Activated CD4-positive, alpha-beta T cell treated with anti-CD3 and anti-CD28 coated beads for 36 hours (primary cell): ENCODE measurements at places on chromosomes 7 and 10. TPM values are rescaled to one million over a fixed set of nuclear protein-coding genes. Genes with fewer than 3 reads are reported as not detected.

GRCh38 chr7:26192485-26193087 is 8.0 kb downstream of the HNRNPA2B1 start:
- peak overlapping the region; percentile 32 for H3K4me3 ChIP-seq
- H3K36me3 ChIP-seq, result peaks cover 90% of the 10 kb centered on the region
- H3K27ac ChIP-seq, result peak overlapping the region; percentile 88
- H3K27me3 ChIP-seq, result no peaks in the 10 kb centered on the region
- H3K4me1 ChIP-seq, result peaks cover 85% of the 10 kb centered on the region

DNA sequence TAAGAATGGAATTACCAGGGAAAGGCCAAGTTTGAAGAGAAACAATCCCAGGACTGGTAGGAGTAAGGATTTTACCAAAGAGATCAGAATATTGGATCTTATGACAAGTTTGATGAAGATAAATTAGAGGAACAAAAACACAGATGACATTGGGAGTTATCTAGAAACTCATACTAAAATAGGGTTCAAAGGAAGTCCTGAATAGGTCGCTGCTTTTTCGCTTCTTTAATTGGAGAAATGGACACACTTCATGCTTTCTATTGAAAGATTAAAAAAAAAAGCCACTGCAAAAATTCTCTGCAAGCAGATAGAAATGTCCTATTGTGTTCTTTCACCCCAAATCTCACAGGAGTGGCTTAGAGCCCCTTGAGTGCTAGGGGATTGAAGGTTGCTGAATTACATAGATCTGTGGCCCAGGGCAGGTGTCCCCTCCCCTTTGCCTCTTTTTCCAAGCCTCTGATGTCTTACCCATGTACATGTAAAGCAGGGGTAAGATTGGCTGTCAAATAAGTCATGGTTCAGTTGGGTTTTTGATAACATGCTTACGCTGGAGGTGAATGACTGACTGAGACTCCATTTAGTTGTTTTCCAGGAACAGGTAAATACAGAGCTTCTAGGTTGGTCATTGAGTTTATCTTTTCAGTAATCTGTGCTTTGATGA is 152.0 kb downstream of the OR13A1 start:
- DNase-seq, result no peak
- no peak overlapping the region for H3K27ac ChIP-seq
- H3K27me3 ChIP-seq, result no peaks in the 10 kb centered on the region
- no peak overlapping the region for H3K4me3 ChIP-seq

- H3K27me3 ChIP-seq, result no peaks in the 10 kb centered on the region
- H3K36me3 ChIP-seq, result no peaks in the 10 kb centered on the region
- DNase-seq, result no peak
- H3K4me3 ChIP-seq, result no peak overlapping the region
Observed at GRCh38 chr7:119903085-119903484, 369.9 kb upstream of the KCND2 start.

GRCh38 chr10:128481152-128481840 is 355.1 kb upstream of the MKI67 start:
- no peak overlapping the region for H3K27ac ChIP-seq
- no peaks in the 10 kb centered on the region for H3K4me1 ChIP-seq
- no peak for DNase-seq
- no peaks in the 10 kb centered on the region for H3K36me3 ChIP-seq
- no peak overlapping the region for H3K4me3 ChIP-seq

- no peak overlapping the region for H3K4me3 ChIP-seq
- H3K27me3 ChIP-seq, result no peaks in the 10 kb centered on the region
- H3K4me1 ChIP-seq, result no peaks in the 10 kb centered on the region
- no peaks in the 10 kb centered on the region for H3K36me3 ChIP-seq
Observed at GRCh38 chr7:83429493-83429892, 219.4 kb downstream of the SEMA3E start.

GRCh38 chr10:89535171-89536012 is at the start of gene SLC16A12:
Gene SLC16A12 (minus strand): TSS chr10:89535594. CDS start chr10:89462578, 73,016 bp downstream.
- peak; percentile 14 for DNase-seq
- no peaks in the 10 kb centered on the region for H3K36me3 ChIP-seq
- H3K4me3 ChIP-seq, result peak within 1 kb of the TSS; percentile 19
- no peak within 1 kb of the TSS for H3K27ac ChIP-seq
- peaks cover 11% of the 10 kb centered on the region for H3K4me1 ChIP-seq
- H3K27me3 ChIP-seq, result peaks cover 67% of the 10 kb centered on the region

- H3K36me3 ChIP-seq, result no peaks in the 10 kb centered on the region
- DNase-seq, result peak; percentile 16
- no peak overlapping the region for H3K4me3 ChIP-seq
- no peak overlapping the region for H3K27ac ChIP-seq
Observed at GRCh38 chr10:16116404-16117304, 256.3 kb upstream of the MINDY3 start.

- H3K4me3 ChIP-seq, result no peak overlapping the region
- H3K4me1 ChIP-seq, result peaks cover 4% of the 10 kb centered on the region
- H3K27me3 ChIP-seq, result peaks cover 6% of the 10 kb centered on the region
- H3K36me3 ChIP-seq, result no peaks in the 10 kb centered on the region
- peak; percentile 54 for DNase-seq
Observed at GRCh38 chr7:142375710-142376313, 118.0 kb upstream of the PRSS58 start.

- H3K27me3 ChIP-seq, result no peaks in the 10 kb centered on the region
- peaks cover 48% of the 10 kb centered on the region for H3K4me1 ChIP-seq
- peaks cover 22% of the 10 kb centered on the region for H3K36me3 ChIP-seq
- DNase-seq, result no peak
Observed at GRCh38 chr10:104317726-104318299, 20.5 kb downstream of the ITPRIP start.

Gene ABCC2
- total RNA-seq, result 1.6 TPM

DNA sequence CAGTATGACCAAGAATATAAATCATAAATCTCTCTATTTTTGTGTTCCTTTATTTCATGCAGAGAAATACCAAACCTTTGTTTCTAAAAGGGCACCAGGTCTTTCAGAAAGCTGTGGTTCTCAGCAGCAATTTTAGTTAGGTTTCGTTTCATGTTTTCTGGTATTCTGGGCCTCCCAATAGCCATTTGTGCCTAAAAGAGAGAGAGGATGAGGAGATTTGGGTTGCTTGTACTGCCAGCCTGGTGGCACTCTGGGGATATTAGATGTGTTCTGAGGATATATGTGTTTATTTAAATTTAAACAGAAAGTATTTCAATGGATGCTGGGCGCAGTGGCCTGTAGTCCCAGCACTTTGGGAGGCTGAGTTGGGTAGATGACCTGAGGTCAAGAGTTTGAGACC is 471.7 kb downstream of the AUTS2 start:
- no peaks in the 10 kb centered on the region for H3K36me3 ChIP-seq
- no peaks in the 10 kb centered on the region for H3K4me1 ChIP-seq
- H3K27ac ChIP-seq, result no peak overlapping the region
- no peak overlapping the region for H3K4me3 ChIP-seq

Gene TMEM229A
- not detected for total RNA-seq

GRCh38 chr7:66355756-66356155 is 150.6 kb downstream of the TPST1 start:
- H3K4me1 ChIP-seq, result no peaks in the 10 kb centered on the region
- no peaks in the 10 kb centered on the region for H3K36me3 ChIP-seq
- no peaks in the 10 kb centered on the region for H3K27me3 ChIP-seq
- no peak overlapping the region for H3K27ac ChIP-seq

DNA sequence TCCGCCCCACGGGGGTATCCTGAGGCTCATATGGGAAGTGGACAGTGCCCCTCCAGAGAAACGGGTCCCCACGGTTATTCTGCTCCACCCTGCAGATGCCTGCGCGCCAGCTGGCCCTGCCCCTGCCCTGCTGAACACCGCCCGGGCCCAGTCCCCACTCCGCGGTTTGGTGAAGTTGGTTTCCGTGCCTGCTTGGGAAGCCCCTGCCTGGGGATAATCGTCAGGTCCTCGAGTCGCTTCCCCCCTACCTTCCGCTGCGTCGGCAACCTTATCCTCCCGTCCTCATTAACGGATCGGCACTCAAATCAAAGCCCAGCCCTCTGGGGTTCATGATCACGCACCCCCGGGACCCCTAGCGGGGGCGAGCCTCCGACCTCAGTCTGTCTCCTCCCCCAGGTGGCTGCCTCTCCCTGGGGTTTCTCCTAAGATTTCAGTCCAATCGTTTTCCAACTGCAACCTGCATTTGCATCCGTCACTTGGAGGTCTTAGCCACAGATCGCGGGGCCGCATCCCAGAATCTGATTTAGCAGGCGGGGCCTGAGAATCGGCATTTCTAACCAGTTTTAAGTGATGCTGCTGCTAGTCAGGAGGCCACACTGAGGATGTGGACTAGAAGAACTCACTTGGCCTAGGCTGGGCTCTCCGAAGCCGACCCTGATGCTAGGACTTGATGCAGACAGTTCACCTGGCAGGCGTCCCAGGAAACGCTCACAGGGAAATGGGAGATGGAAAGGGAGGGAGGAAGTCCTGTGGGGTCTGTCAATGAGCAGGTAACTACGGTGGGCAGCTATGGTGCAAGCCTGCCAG is 27.6 kb downstream of the WDR86 start:
- peaks cover 10% of the 10 kb centered on the region for H3K4me1 ChIP-seq
- no peak overlapping the region for H3K27ac ChIP-seq
- peak overlapping the region; percentile 39 for H3K4me3 ChIP-seq
- peaks cover 2% of the 10 kb centered on the region for H3K36me3 ChIP-seq

Gene CYP3A7
- not detected for total RNA-seq

Gene OR2A42
- total RNA-seq, result not detected

- H3K4me3 ChIP-seq, result no peak overlapping the region
- no peak for DNase-seq
- no peak overlapping the region for H3K27ac ChIP-seq
- no peaks in the 10 kb centered on the region for H3K27me3 ChIP-seq
Observed at GRCh38 chr7:537911-538634, 18.4 kb upstream of the PDGFA start.

- H3K4me1 ChIP-seq, result peaks cover 2% of the 10 kb centered on the region
- DNase-seq, result no peak
- H3K4me3 ChIP-seq, result no peak overlapping the region
- no peak overlapping the region for H3K27ac ChIP-seq
- peaks cover 13% of the 10 kb centered on the region for H3K27me3 ChIP-seq
Observed at GRCh38 chr10:129272176-129272575, 194.9 kb upstream of the MGMT start.

- no peak overlapping the region for H3K27ac ChIP-seq
- H3K27me3 ChIP-seq, result no peaks in the 10 kb centered on the region
- no peaks in the 10 kb centered on the region for H3K36me3 ChIP-seq
- peaks cover 17% of the 10 kb centered on the region for H3K4me1 ChIP-seq
Observed at GRCh38 chr7:157580324-157580723, 243.5 kb downstream of the DNAJB6 start.

Gene TUBAL3
- not detected for total RNA-seq

GRCh38 chr7:7228967-7229366 is 46.6 kb downstream of the C1GALT1 start:
- no peaks in the 10 kb centered on the region for H3K27me3 ChIP-seq
- H3K4me1 ChIP-seq, result peaks cover 13% of the 10 kb centered on the region
- H3K27ac ChIP-seq, result no peak overlapping the region

Gene NEUROD6
- total RNA-seq, result not detected

- H3K4me1 ChIP-seq, result no peaks in the 10 kb centered on the region
- DNase-seq, result no peak
- H3K27ac ChIP-seq, result no peak overlapping the region
- no peak overlapping the region for H3K4me3 ChIP-seq
Observed at GRCh38 chr7:52838981-52839411, 196.4 kb upstream of the POM121L12 start.

Gene FOXI2
- total RNA-seq, result not detected

Gene LGI1
- not detected for total RNA-seq

DNA sequence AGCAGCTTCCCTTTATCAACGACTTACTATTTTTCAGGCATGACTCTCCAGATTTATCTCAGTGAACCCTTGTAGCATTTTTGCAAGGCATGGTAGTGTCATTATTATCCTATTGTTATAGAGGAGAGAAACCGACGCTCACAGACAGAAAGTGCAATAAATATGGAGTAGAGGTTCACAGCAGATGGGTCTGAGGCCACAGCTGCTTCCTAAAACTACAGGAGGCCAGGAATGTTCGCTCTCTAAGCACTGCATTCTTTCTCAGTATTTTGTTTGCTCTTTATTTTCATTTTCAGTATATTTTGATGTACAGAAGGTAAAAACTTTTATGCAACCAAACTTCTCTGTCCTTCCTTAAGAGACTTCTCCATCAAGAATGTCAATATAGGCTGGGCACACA is 4.5 kb upstream of the AEBP1 start:
- H3K27me3 ChIP-seq, result peaks cover 4% of the 10 kb centered on the region
- peaks cover 15% of the 10 kb centered on the region for H3K4me1 ChIP-seq
- H3K36me3 ChIP-seq, result no peaks in the 10 kb centered on the region
- no peak overlapping the region for H3K27ac ChIP-seq

Gene LRRD1
- total RNA-seq, result not detected

Gene IFT22
- total RNA-seq, result 6.0 TPM

GRCh38 chr7:49089717-49090116 is 165.4 kb downstream of the CDC14C start:
- no peak for DNase-seq
- no peaks in the 10 kb centered on the region for H3K27me3 ChIP-seq
- H3K27ac ChIP-seq, result no peak overlapping the region
- H3K36me3 ChIP-seq, result no peaks in the 10 kb centered on the region
- H3K4me1 ChIP-seq, result no peaks in the 10 kb centered on the region

Gene PLA2G12B
- not detected for total RNA-seq

DNA sequence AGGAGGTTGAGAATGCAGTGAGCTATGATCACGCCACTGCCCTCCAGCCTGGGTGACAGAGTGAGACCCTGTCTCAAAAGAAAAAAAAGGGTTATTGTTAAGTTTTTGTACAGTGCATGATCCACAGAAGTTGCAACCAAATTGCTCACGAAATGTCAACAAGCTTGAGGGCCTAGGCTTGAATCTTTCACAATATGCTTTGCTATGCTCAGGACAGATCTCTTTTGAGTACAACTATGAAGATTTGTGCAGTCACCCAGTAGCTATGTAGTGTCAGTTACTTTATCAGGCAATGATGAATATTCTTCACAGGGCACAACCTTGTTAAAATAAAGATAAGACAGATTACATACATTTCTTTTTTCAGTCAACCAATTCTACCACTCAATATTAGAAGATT is 109.2 kb downstream of the PRTFDC1 start:
- H3K4me1 ChIP-seq, result no peaks in the 10 kb centered on the region
- H3K27ac ChIP-seq, result no peak overlapping the region
- H3K36me3 ChIP-seq, result no peaks in the 10 kb centered on the region
- no peaks in the 10 kb centered on the region for H3K27me3 ChIP-seq
- DNase-seq, result no peak

GRCh38 chr10:7507887-7508726 is 97.3 kb upstream of the SFMBT2 start:
- H3K4me1 ChIP-seq, result peaks cover 43% of the 10 kb centered on the region
- H3K27ac ChIP-seq, result peak overlapping the region; percentile 85
- no peak overlapping the region for H3K4me3 ChIP-seq
- peaks cover 15% of the 10 kb centered on the region for H3K36me3 ChIP-seq
- H3K27me3 ChIP-seq, result no peaks in the 10 kb centered on the region
